Natural killer cell treated with Interleukin-12 subunit alpha and Interleukin-12 subunit beta and Interleukin-15 and Interleukin-18, amount 100 ng/mL, for 72 hours (primary cell): ENCODE measurements at places on chromosomes 6 and 20. TPM values are rescaled to one million over a fixed set of nuclear protein-coding genes. Genes with fewer than 3 reads are reported as not detected.

KIF25 gene
- not detected for total RNA-seq

DNA sequence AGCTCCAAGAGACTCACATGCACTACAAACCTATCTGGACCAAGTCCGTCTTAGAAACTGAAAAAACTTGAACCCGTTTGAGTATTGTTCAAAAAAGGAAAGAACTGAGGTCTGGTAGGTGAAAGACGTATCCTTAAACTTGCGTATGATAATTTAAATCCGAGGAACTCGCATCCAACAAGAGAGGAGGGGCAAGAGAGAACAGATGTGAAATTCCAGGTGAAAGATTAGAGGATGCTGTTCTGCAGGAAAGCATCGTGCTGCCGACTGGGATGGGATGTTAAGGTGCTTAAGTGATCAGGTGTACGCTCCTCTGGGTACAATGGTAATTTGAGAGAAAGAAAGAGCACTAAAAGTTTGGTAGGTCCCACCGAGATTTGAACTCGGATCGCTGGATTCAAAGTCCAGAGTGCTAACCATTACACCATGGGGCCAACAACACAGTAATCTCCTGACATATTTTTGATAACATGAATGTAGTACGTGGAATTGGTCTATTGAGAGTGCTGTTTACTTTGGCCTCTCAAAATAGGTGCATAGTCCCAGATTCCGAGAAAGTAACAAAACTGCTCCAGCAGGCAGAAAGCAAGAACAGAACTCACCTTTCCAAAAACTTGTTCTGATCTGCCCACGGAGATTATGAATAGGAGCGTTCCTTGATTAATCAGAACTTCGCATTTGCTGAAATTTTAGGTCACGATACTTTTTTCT lies 53.5 kb upstream of the BTN3A2 start:
- H3K4me3 ChIP-seq = peak overlapping the region; percentile 88
- H3K36me3 ChIP-seq = no peaks in the 10 kb centered on the region
- no peaks in the 10 kb centered on the region for H3K27me3 ChIP-seq
- H3K27ac ChIP-seq = peak overlapping the region; percentile 84

- peak overlapping the region; percentile 83 for H3K4me3 ChIP-seq
- peak overlapping the region; percentile 97 for H3K27ac ChIP-seq
- DNase-seq = peak; percentile 92
- no peaks in the 10 kb centered on the region for H3K27me3 ChIP-seq
- peaks cover 41% of the 10 kb centered on the region for H3K4me1 ChIP-seq
Measured at GRCh38 chr20:62618611-62619529, 23.4 kb upstream of the SLCO4A1 start.

FAM162B gene
- not detected for total RNA-seq

ETV7 gene
- 19.8 TPM for total RNA-seq

ALDH8A1 gene
- 5.2 TPM for total RNA-seq

SIRPB2 gene
- total RNA-seq = not detected

DNA sequence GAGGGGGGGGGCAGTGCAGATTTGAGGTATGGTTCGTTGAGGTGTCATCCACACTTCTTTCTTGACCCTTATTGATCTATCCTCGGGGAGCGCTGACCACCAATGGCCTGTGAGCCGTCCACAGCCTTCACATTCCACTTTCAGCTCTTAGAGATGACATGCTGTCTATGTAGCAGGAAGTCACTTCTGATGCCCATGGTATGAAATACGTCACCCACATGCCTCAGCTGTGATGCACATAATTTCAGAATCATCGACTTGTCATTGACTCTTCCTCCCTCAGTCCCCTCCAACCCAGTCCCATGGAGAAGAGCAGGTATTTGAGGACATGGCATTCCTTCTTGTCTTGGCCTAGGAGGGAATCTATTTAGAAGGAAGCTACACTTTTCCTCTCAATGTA lies 4.7 kb upstream of the ADGRF5 start:
- no peak for DNase-seq
- no peak overlapping the region for H3K4me3 ChIP-seq
- H3K4me1 ChIP-seq = no peaks in the 10 kb centered on the region
- H3K27me3 ChIP-seq = peaks cover 11% of the 10 kb centered on the region

DNA sequence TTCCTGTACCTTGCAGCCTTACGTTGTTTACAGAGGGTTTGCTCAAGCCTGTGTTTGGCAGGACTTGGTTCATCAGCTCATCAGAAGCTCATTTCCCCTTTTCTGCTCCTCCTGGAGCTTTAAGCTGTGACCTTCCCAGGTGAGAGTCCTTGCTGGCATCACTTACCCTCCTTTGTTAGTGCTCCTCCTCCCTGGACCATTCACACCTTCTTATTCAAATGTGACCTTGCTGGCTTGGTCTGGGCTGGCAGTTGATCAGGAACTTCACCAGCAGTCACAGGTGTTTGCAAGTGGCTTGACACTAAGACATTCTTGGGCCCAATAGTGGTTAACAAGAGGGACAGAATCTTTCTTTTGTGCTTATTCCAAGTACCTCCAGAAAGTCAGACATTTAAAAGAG lies 148.8 kb downstream of the C6orf58 start:
- no peak overlapping the region for H3K4me3 ChIP-seq
- no peak overlapping the region for H3K27ac ChIP-seq
- no peaks in the 10 kb centered on the region for H3K36me3 ChIP-seq

GRCh38 chr6:46756469-46757213 lies 9.9 kb downstream of the ANKRD66 start:
- no peak for DNase-seq
- H3K4me3 ChIP-seq = no peak overlapping the region
- H3K4me1 ChIP-seq = no peaks in the 10 kb centered on the region
- peaks cover 8% of the 10 kb centered on the region for H3K27me3 ChIP-seq
- no peak overlapping the region for H3K27ac ChIP-seq

- H3K4me1 ChIP-seq = peaks cover 56% of the 10 kb centered on the region
- no peak overlapping the region for H3K4me3 ChIP-seq
Measured at GRCh38 chr20:37711001-37711400, 17.2 kb downstream of the CTNNBL1 start.

GRCh38 chr6:48837744-48838143 lies 625.3 kb downstream of the MMUT start:
- H3K4me3 ChIP-seq = no peak overlapping the region
- H3K36me3 ChIP-seq = peaks cover 9% of the 10 kb centered on the region
- H3K27ac ChIP-seq = no peak overlapping the region
- H3K27me3 ChIP-seq = no peaks in the 10 kb centered on the region
- H3K4me1 ChIP-seq = no peaks in the 10 kb centered on the region

DNA sequence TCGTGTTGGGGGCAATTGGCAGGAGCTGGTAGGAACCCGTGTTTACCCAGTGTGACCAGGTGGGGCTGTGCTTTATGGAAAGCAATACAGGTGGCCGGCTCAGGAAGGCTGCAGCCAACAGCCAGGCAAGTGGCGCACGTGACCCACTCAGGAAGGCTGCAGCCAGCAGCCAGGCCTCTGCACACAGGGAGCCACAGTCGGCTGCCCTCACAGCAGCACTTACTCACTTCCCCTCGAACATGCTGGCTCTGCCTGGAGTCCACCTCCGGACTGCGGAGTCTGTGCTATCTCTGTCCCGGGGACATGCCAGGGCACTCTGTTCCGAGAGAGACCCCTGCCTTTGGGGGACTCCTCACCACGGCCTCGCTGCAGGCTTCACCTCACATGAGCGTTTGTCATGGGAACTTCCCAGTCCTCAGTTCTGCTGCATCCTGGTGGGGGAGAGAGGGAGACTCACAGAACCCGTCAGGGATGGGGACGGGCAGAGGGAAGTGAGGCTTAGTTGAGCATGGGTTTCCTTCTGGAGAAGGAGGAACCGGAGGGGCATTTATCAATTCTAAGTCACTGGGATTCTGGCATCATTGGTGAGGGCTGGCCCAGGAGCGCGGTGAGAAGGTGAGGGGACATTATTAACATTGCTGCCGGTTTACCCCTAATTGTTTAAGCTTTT lies 76.8 kb downstream of the TTLL2 start:
- H3K36me3 ChIP-seq = no peaks in the 10 kb centered on the region
- no peak for DNase-seq
- no peaks in the 10 kb centered on the region for H3K4me1 ChIP-seq
- H3K4me3 ChIP-seq = no peak overlapping the region
- peaks cover 14% of the 10 kb centered on the region for H3K27me3 ChIP-seq

GCNT2 gene
- 2.4 TPM for total RNA-seq

DNA sequence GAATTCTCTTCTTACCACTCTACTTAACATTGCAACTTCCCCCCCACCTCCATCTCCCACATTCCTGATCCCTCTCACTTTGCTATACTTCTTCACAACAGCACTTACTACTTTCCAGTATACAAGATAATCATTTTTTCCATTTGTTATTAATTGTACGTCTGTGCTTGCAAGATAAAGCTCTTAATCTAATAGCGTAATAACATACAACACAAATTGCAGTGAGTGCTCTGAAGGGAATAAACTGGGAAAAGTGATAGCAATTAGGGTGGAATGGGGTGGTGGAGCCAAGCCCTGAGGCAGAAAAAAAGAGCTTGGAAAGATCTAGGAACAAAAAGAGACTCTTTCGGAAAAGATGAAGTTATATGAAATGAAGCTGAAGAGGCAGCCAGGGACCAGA lies 8.5 kb downstream of the CGAS start:
- peak overlapping the region; percentile 8 for H3K27ac ChIP-seq
- DNase-seq = no peak
- H3K27me3 ChIP-seq = no peaks in the 10 kb centered on the region
- H3K36me3 ChIP-seq = peaks cover 37% of the 10 kb centered on the region
- H3K4me3 ChIP-seq = peak overlapping the region; percentile 15
- peaks cover 34% of the 10 kb centered on the region for H3K4me1 ChIP-seq

BPIFB1 gene
- total RNA-seq = not detected

DNA sequence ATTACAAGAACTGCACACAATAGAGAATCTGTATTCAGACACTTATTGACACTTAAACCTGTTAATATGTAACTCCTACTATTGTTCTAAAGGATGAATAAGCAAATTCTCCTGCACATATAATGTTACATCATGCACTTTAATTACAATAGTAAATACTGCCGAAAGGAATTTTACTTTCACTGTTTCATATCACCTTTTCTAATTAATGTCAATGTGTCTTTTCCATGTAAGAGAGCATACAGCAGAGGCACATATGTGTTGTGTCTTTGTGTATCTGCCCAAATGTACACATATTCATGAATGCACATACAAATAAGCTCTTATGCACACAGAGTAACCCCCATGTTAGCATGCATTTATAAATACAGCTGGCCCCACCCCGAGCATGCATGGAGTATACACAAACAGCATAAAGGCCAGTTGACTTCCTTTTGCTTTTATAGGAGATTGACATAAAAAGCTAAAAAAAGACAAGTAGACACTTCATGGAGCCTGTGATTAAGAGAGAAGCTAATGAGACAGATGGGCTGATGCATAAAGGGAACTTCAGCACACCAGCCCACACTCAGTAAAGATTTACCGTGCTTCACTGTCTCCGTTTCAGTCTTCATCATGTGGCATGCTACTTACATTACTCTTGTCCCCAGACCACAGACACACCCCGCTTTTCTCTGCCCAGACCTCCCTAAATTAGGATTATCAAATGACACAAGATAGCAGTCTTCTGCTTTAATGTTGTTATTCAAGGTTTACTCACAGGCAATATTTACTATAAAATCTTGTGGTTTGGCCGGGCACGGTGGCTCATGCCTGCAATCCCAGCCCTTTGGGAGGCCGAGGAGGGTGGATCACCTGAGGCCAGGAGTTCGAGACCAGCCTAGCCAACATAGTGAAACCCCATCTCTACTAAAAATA lies 184.6 kb downstream of the ATXN1 start:
- peaks cover under 1% of the 10 kb centered on the region for H3K36me3 ChIP-seq
- H3K4me1 ChIP-seq = peaks cover 12% of the 10 kb centered on the region
- no peaks in the 10 kb centered on the region for H3K27me3 ChIP-seq
- no peak for DNase-seq
- H3K27ac ChIP-seq = no peak overlapping the region

DNA sequence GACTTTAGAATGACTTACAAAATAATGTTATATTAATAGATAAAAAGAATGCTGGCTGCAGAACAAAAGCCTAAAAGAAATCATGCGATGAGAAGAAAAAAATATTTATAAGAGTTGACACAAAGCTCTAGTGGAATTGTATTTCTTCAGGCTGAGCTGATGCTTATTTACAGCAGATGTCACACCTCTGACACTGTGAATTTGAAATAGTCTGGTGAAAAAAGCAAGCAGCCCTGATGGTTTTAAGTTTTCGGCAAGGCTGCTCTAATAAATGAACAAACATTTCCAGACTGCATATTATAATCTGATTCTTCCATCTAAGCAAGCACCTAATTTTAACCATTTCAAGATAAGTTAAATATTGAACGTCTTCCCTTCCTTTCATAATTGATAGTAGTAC lies 109.9 kb downstream of the LIN28B start:
- H3K27me3 ChIP-seq = peaks cover 53% of the 10 kb centered on the region
- no peak overlapping the region for H3K4me3 ChIP-seq
- H3K36me3 ChIP-seq = no peaks in the 10 kb centered on the region
- no peak overlapping the region for H3K27ac ChIP-seq
- DNase-seq = no peak

DNA sequence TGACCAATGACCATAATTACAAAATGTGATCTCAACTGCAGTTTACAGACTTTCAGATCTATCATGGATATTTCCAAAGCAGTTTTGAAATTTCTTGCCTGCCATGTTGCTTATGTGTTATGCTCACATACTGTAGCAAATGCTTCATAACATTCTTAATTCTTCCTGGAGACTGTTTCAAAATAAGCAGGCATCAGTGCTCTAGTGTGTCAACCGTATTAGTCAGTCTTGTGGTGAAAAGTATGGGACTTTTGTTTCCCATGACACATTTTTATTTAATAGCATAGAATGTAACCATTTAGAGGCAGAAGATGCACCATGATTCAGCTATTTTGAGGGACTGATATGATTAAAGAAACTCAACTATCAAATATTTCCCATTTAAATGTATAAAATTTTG lies 1.7 kb downstream of the POPDC3 start:
- H3K36me3 ChIP-seq = no peaks in the 10 kb centered on the region
- H3K4me3 ChIP-seq = no peak overlapping the region
- DNase-seq = no peak
- no peak overlapping the region for H3K27ac ChIP-seq
- peaks cover 51% of the 10 kb centered on the region for H3K27me3 ChIP-seq

- H3K4me3 ChIP-seq = no peak overlapping the region
- no peaks in the 10 kb centered on the region for H3K36me3 ChIP-seq
- H3K27me3 ChIP-seq = peaks cover 5% of the 10 kb centered on the region
- H3K4me1 ChIP-seq = peaks cover 5% of the 10 kb centered on the region
- DNase-seq = no peak
Measured at GRCh38 chr20:5495939-5496338, 179.2 kb upstream of the PROKR2 start.

DNA sequence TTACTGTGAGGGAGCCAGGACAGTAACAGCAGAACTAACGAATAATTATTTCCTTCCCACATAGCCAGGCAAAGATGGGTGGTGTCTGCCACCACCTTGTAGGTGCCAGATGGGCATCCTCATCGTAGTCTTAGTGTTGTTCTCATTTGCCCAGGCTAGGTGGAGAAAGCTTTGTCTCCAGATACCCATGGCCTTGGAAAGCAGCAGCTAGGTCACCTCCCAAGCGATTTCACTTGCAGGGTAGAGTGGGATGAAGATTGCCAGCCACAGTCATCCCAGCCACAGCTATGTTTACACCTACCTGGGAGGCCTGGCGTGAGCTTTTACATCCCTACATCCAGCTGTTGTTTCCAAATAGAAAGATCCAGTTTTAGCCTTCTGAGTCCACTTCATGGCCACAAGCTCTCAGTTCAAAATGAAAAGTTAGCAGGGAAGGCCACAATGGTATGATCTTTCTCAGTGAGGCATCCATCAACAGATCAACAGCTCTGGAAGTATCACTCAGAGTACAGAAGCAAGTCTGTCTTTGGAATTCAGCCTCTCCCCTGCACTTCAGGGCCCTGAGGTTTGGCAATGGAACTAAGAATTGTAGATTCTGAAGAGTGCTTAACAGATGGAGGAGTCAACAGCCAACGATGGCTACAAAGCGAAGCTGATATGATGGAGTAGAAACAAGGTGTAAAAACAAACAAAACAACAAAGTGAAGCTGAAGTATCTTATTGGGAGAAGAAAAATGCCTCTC lies 11.0 kb upstream of the SNRPC start:
- H3K27ac ChIP-seq = no peak overlapping the region
- no peaks in the 10 kb centered on the region for H3K4me1 ChIP-seq
- no peaks in the 10 kb centered on the region for H3K36me3 ChIP-seq
- DNase-seq = no peak

ENPP5 gene
- total RNA-seq = 0.14 TPM
